Neural crest cell (in vitro differentiated cells): ENCODE measurements at places on chromosomes 1 and 21. TPM values are rescaled to one million over a fixed set of nuclear protein-coding genes. Genes with fewer than 3 reads are reported as not detected.

DNA sequence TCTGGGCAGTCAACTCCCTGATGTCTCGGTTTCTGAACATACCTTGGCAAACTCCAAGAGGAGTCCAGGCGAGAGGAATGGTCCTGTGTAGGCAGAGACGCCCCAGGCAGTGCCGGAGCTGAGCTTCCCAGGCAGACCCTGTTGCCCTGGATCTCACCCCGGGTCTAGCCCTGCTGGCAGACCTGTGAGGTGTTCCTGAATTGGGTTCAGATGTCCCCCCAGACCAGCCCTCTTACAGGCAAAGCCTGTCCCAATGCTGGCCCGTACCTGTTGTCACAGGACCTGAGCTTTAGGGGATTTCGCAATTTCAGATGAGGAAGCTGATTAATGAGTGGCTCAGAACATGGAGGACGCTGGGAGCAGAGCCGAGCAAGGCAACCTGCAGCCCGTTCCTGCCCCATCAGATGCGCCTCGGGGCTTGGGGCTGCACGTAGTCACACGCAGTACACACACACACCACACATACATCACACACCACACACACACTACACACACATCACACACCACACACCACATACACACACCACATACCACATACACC is 38.5 kb upstream of the PDE9A start:
- DNase-seq, result no peak

The PLA2G2A gene
- total RNA-seq, result not detected in 2 replicates

DNA sequence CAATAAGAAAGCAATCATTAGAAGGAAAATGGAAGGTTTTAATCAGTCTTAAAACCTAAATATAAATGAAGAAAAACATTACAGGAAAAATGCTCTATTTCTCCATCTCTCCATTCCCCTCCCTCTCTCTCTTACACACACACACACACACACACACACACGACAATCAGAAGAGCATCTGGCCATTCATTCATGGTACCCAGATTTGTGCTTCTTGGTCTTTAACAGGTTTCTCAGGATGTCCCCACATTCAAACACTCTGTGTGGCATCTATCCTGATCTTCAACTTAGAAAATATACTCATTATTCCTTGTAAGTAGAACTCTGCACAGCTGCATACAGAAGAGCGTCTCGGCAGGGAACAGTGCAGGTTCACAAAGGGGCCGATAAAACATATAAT is 779 bp downstream of the LRRC40 start:
- DNase-seq, result no peak

- no peak for DNase-seq
Measured at GRCh38 chr21:40835184-40835694, 11.7 kb downstream of the DSCAM start.

DNA sequence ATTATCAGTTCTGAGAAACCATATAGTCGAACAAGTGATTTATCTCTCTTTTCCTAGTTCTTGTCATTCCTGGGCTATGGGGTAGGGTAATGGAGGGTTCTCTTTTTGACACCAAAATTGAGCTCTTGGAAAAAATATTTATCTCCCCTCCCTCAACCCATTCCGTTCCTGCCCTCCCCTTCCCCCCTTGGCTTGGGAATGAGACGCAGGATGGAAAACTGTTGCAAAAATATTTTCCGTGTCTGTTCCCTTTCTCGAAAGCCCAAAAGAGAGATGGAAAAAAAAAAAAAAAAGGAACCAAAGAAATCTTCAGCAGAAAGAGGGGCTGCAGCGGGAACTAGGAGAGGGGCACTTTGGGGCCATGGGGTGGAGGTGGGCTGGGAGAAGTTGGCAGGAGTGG is 766 bp downstream of the ATP2B4 start:
- no peak for DNase-seq

The GBP4 gene
- total RNA-seq, result not detected in 2 replicates

- DNase-seq, result no peak
Measured at GRCh38 chr1:169146576-169147214, 40.2 kb downstream of the ATP1B1 start.

The SPRR2G gene
- total RNA-seq, result not detected in 2 replicates

GRCh38 chr1:116560704-116561490 is 9.9 kb downstream of the CD58 start:
- DNase-seq, result no peak

GRCh38 chr1:43636006-43636641 is 13.8 kb upstream of the KDM4A start:
- no peak for DNase-seq
